Choroid plexus epithelial cell (primary cell): ENCODE measurements at places on chromosomes 16 and 17.

DNA sequence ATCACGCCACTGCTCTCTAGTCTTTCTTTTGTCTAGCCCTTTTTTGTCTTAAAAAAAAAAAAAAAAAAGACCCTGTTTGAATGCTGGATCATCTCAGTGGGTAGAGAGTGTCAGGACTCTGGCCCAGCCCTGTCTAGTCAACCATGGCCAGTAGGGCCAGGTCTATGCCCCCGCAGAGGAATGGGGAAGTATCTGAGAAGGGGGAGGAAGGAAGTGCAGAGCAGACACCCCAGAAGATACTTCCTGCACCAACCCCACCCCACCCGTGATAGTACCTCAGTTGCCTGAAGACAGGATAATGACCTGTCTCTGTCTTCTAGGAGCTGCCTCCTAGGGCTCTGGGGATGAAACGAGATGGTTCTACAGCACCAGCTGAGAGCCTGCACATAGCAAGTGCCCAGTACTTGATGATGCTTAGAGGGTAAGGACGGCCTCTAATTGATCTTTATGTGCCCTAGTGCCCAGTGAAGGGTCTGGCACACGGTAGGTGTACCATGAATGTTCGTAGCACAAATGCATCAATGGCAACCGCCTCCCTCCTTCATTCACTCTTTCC, 55.4 kb downstream of the ABAT start:
- DNase-seq, result no peak

GRCh38 chr17:42135664-42136653, 13.4 kb downstream of the HSPB9 start:
- peak; percentile 86 for DNase-seq

- no peak for DNase-seq
Measured at GRCh38 chr17:40695874-40696472, 7.6 kb downstream of the KRT24 start.

GRCh38 chr17:11719856-11720255, 121.6 kb downstream of the DNAH9 start:
- DNase-seq, result no peak

- no peak for DNase-seq
Measured at GRCh38 chr16:79325226-79325945, 275.2 kb downstream of the MAF start.

DNA sequence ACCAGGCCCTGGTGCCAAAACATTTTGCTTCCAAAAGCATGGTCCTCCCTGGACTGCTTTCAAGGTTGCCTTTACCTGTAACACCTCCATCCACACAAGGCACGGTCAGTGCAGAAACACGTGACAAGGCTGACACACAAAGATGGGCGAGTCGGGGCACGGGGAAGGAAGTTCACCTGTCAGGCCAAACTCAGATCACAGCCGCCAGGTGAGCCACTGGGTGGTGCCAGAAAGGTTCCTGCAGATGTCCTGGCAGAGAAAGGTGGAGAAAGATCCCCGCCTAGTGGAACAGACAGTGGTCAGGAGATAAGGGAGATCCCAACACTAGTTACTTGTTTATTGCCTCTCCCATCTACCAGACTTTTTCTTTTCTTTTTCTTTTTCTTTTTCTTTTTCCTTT, 155.3 kb downstream of the AIPL1 start:
- no peak for DNase-seq

- peak; percentile 22 for DNase-seq
Measured at GRCh38 chr17:28394337-28395116, 11.5 kb downstream of the SLC46A1 start.

DNA sequence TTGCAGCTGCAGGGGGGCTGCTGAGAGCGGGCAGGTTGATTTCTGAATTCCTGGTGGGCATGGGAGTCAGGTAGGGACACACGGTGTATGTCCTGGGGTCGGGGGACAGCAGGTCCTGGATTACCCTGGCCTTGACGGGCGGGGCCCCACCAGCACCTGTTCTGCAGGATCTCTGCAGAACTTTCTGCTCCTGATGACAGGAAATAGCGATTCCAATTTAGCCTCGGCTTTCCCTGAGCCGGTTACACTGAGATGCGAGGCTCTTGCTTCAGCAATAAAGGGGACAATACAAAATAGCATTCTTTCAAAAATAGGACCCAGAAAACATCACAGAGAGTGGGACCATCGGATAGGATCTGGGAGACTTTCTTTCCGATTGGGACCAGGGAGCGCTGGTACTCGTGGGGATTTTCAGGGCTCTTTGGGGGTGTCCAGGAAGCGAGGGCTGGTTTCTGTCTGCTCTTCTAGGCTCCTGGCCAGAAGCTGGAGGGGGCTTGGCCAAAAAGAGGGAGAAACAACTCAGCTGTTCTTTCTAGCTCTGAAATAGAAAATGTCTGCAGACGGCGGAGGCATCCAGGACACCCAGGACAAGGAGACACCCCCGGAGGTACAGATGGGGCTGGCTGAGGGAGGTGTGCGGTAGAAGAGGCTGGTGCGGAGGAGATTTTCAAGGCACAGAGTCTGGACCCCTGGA, 642 bp downstream of the ZNF205 start:
- peak; percentile 42 for DNase-seq

DNA sequence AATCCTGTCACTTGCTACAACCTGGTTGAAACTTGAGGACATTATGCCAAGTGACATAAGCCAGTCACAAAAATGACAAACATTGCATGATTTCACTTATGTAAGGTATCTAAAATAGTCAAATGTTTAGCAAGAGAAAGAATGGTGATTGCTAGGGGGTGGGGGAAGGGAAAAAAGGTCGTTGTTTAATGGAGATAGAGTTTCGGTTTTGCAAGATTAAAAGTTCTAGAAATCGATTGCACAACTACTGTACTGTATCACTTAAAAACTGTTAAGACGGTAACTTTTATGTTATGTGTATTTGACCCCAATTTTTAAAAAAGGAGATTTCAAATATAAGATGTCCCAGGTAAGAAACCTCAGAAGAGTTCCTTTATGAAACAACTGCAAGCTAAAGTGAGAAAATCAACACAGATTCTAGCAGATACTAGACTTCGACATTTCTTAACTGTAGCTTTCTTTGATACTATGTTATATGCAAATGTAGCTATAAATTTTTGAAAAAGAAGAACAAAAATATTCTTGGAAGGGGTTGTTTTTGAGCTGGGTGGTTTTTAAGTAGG, 5.9 kb downstream of the MEOX1 start:
- no peak for DNase-seq

- peak; percentile 36 for DNase-seq
Measured at GRCh38 chr17:43070872-43071271, 45.8 kb downstream of the RND2 start.

- DNase-seq, result no peak
Measured at GRCh38 chr17:78996781-78997201, 12.8 kb downstream of the CANT1 start.

- peak; percentile 49 for DNase-seq
Measured at GRCh38 chr17:8124350-8125153, 646 bp upstream of the HES7 start.

DNA sequence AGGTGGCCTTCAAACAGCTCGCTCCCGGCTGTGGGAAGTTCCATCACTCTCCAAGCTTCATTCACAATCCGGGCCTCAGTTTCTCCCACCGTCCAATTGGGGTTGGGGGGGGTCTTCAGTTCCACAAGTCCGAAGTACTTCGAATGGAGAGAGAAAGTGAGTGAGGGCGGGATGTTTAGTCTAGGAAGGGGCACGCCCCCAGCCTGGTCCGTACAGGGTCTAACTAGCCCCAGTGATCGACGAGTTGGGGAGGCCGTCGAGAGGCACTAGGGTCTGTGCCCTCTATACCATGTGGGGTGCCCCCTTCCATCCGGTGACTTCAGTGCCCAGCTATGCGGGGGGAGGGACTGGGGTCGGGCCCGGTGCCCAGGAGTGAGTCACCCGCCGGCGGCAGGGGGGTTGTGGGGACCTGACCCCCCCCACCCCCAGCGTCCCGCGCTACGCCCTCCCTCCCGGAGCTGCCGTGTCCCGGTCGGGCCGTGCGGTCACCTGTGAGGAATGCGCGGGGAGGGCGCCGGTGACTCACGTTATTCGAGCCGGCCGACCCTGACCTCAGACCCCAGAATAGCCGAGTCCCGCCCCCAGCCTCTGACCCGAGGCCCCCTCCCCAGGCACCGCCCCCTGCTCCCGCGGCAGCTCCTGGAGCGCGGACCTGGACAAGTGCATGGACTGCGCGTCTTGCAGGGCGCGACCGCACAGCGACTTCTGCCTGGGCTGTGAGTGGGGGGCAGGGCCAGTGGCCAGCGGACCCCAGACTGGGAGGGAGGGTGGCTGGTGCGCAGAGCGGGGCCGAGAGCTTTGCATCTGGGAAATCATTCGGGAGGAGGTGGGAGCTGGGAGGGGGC, 658 bp downstream of the TNFRSF12A start:
- DNase-seq, result peak; percentile 86

GRCh38 chr17:41527063-41528023, 765 bp downstream of the KRT19 start:
- DNase-seq, result no peak

DNA sequence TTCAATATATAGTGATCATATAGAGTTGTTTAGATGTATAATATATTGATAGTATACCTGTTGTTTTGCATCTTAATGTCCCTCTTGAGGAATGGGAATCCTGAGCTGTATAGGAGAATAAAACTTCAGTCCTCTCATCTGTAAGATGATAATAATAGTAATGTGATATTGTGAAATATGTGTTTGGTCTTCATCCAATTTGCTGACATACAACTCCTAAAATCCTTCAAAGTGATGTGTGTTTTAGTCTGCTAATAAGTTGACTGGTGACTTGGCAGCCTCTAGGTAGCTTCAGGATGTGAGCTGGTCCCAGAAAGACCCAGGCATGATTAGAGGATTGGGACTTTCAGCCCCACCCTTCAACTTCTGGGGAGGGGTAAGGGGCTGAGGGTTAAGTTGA, 22.8 kb upstream of the NFAT5 start:
- DNase-seq, result peak; percentile 69

- DNase-seq, result no peak
Measured at GRCh38 chr17:31132977-31133376, 38.2 kb downstream of the NF1 start.

GRCh38 chr16:84054916-84055315, 12.3 kb upstream of the SLC38A8 start:
- DNase-seq, result no peak

DNA sequence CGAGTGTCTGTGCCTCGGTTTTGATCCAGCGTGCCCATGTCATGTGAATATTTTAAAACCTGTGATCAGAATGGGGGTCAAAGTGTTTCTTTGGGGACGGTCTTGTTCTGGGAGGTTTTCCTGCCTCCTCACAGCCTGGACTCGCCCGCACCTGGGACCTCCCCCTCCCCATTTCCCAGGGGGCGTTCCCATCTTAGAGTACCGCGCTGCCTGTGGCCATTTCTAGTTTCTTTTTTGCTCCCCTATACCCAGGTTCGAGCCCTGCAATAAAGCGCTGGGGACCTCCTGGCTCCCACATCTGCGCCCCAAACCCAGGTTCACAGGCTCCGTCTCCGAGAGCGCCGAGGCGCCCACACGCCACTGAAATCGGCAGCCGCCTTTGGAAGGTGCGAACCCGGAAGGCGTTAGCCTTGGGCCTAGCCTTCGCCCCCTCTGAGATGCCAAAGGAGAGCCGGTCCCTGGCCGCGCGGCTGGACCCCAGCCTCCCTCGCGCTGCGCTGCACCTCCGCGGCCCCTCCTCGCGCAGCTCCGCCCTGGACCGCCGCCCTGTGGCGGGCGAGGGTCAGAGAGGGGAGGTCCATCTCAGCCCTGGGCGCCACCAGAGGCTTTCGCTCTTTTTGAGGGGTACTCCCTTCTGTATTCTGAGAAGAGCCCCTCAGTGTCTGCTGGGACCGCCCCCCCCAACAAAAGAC, 1.7 kb downstream of the KCNJ12 start:
- no peak for DNase-seq

DNA sequence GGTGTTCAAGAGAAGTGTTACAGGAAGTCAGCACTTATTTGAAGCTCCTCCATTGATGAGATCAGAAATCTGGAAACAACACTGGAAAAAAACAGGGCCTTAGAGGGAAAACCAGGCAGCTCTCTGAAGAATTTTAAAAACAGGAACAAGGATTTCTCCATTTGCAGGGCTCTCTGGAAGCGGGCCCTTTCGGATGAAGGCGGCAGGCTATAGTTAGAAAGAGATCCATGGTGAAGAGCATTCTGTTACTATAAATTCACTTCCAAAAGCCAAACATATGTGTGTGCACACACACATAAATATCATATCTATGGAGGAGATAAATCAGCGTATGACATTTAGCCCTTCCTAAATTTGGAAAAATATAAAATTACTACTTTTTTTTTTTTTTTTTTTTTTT, 42.6 kb upstream of the GRIN2A start:
- DNase-seq, result no peak

DNA sequence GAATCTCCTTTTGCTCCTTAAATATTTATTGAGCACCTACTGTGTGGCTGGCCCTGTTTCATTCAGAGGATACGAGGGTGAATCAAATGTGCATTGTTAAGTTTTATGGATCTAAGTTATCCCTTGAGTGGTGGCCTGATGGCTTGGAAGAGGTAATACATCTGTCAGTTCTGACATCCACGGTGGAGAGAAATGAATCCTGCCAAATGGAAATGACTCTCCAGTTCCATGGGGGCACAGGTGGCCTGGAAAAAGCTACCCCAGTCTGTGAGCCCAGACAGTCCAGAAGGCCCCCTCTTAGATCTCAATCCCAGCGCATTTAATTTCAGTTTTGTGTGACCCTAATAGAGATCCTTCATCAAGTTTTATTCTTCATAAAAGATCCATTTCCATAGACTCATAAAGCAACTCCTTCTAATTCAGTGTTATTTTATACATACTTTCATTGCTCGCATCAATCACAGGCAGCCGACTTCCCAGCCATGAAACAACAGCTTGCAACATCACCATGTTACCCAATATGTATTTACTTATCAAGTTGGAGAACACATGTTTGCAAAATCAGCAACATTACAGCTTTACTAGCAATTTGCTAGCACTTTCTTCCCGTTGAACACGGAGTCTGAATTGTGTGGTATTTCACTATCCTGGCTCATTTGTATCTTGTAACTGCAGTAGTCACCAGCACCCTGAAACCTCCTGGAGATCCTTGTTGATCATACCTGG, 334.8 kb upstream of the HSBP1 start:
- peak; percentile 68 for DNase-seq

GRCh38 chr17:56822725-56823124, 11.0 kb downstream of the C17orf67 start:
- no peak for DNase-seq

DNA sequence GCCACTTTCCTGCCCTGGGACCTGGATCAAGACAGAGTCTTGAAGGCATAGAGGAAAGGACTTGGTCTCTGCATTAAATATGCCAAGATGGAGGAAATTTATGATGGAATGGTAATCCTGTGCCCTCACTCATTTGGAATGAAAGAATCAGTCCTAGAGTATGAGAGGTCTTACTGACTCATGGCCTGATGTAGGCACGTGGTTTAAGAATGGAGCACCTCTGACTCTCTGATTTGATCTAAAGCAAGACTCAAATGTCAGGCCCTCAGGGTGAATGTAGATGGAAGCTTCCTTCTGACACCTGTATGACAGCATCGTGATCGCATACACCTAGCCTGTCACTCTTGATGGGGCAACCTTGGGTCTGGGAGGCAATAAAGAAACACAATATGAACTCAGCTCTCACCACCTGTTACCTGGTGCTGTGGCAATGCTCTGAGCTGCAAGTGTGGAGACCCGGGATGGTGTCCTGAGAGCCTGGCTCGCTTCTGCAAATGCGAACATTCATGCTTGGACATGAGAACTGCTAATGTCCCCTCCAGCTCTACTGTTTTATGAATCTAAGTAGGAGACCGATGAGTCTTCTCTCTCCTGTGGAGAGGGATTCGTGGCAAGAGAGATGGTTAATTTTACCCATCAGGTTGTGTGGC, 229.9 kb downstream of the ABCC12 start:
- no peak for DNase-seq

GRCh38 chr16:88957887-88958577, 19.0 kb downstream of the CBFA2T3 start:
- DNase-seq, result no peak
